ENCODE measurements at places on chromosomes 1 and 21. TPM values are rescaled to one million over a fixed set of nuclear protein-coding genes. Genes with fewer than 3 reads are reported as not detected.

WNT3A gene
- 0.21 TPM for total RNA-seq

KRTAP25-1 gene
- total RNA-seq = not detected

GJB3 gene
- 6.5 TPM for total RNA-seq

KRTAP21-1 gene
- not detected for total RNA-seq
